Left ventricle myocardium inferior (tissue), 1 donor: ENCODE measurements at places on chromosomes 12 and 14.

- DNase-seq = no peak
Measured at GRCh38 chr12:44618946-44619345, 257.2 kb downstream of the NELL2 start.

- no peak for DNase-seq
Measured at GRCh38 chr14:105201156-105201924, 20.2 kb upstream of the NUDT14 start.

DNA sequence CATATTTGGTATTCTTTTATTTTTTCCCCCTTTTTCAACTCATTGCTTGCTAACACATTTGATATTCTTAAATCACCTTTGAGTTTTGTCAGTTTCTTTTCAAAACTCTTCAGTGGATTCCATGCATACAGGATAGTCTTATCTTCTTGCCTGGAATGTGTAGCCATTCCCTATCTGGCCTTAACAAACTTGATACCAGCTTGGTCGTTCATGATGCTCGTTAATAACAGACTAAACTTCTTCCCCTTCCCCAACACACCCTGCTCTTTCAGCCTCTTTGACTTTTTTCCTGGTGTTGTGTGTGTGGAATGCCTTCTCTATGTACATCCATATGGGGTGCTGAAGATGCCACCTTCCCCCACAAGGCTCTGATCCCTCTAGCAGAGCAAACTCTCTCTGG, 17.7 kb upstream of the CALM1 start:
- DNase-seq = no peak

- no peak for DNase-seq
Measured at GRCh38 chr12:9636851-9637206, 29.1 kb upstream of the KLRB1 start.

- no peak for DNase-seq
Measured at GRCh38 chr14:71358209-71358931, 451.1 kb downstream of the PCNX1 start.

DNA sequence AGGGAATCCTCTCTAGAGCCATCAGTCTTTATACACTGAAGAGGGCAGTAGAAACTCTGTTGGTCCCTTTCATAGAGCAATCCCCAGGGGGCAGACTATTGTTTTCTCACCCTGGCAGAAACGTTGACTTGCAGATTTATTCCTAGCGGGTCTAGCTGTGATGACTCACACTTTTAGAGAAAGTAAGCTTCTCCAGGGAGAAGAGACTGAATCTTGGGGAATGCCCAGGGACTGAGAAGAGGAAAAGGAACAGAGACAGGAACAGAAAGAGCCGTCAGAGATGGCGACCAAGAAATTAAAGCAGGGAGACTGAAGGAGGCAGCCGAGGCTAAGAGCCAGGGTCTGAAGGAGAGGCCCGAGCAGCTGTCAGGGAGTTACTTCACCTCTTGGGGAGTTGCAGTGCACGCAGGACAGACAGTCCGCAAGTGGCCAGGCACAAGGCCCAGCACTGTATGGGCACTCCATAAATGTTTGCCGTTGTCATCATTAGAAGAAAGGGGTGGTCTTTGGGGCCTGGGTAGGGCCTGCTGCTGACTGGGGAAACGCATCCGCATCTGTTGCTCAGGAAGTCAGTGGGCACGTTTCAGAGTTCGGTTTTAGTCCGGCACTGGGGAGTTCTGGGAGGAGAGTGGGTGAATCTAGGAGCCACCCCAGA, 13.0 kb downstream of the PLEKHG6 start:
- DNase-seq = no peak

GRCh38 chr14:91299121-91300115, 54.9 kb upstream of the GPR68 start:
- no peak for DNase-seq

GRCh38 chr12:91920276-91920675, 225.4 kb downstream of the BTG1 start:
- no peak for DNase-seq

DNA sequence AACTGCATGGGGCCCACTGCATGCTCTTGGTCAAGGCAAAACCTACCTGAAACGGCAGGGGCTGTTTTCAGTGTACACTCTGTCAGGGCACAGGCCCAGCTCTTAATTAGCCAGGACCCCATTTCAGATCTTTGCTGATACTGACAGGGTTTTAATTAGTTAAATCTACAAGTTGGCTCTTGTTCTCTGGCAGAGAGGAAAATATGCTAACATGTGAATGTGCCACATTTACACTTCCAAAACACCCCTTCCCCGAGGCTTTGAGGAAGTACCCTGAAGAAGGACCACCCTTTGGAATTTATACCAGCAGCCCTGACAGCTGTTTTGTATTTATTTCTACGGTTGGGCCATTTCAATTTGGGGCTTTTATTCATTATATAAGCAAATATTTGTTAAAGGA, 66.3 kb downstream of the OTX2 start:
- DNase-seq = no peak

DNA sequence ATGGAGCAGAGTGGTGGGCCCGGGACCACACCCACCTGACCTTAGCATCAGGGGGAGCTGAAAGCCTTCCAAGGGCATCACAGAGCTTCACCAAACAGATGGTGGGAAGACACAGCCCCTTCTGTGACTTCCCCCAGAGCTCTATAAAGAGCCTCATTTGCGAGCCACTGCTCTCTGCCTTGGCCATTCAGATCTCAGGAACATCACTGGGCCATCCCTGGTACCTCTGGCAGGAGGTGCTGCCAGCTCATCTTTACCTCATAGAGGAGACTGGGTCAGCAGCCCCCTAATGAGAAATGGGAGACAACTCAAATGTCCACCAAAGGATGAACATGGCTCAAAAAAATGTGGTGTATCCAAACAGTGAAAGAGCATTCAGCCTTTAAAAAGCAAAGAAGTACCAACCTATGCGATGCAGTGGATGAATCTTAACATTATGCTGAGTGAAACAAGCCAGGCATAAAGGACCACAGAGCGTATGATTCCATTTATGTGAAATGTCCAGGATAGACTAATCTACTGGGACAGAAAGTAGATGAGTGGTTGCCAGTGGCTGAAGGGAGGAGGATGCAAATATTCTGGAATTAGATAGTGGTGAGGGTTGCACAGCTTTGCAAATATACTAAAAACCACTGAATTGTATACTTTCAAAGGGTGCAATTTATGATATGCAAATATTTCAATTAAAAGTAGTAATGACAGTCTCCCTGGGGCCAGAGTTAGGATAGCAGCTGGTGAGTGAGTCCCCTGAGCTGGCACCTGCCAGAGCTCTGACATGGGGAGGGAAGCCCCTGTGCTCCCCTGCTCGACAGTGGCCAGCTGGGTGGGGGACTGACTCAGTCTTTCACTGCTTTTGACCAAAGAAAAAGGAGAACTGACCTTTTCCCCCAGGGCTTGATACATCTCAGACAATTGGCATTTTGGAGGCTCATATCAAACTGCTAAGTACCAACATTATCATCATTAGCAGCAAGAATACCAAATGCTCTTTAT, 116.6 kb downstream of the GCH1 start:
- no peak for DNase-seq

DNA sequence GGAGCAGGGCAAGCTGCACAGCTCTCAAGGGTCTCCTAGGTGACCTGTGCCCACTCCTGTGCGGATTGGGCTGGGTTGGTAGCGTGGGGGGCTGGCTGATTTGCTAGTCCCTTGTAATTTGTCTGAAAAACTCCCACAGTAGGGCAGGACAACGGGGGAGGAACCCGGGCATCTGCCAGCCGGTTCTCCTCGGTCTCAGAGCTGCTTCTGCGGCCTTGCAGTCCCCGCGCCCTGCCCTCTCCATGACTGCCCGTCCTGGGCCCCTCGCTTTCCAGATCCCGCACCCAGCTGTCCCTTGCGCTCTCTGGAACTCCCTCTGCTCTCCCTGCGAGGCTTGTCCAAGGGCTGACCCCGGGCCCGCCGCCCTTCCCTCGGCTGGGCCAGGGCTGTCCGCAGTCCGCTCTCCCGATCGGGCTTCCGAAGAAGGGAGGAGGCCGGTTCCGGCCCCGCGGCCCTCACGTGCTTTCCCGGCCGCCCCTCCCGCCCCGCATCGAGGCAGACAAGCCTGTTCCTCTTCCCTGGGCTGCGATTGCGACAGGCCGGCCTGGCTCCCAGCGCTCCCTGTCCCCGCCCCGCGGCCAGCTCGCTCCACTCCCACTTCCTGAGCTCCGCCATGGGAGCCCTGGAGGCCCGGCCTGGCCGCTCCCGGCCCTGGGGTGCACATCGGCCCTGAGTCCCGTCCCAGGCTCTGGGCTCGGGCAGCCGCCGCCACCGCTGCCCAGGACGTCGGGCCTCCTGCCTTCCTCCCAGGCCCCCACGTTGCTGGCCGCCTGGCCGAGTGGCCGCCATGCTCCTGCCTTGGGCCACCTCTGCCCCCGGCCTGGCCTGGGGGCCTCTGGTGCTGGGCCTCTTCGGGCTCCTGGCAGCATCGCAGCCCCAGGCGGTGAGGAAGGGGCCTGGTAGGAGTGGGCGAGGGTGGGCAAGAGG, at the start of gene LTBR:
TSS of gene LTBR (plus strand) at position 591 of the 927 bp plus-strand sequence. CDS start at position 788, 197 bp downstream.
- peak; percentile 98 for DNase-seq

DNA sequence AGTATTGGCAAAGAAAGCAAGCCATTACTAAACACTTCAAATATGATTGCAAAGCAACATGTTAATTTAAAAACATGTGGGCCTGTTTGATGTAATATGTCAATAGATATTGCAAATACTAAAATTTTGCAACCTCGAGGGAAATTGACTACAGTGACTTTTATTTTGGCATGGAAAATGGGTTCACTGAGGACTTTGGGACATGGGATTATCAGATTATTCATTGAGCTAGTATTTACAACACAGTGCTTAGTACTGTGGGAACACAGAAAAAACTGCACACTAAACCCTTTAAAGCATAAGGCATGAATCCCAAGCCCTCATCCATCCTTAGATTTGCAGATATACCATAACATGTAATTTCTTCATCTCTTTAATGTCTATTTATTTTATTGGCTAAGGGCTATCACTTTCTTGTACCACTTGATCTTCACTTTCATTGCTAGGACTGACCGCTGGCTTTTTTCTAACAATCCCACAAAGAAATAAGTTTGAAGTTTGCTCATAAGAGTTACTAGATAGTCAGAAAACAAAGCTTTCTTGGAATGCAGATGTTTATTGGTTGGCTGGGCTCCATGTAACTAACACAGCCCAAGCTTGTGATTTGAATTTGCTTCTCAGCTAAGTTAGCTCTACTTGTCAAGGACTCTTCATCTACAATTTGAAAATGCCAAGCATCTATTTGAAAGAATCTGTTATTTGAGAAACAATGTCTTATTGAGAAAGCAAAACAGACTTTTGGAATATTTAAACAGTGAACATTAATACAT, 48.7 kb downstream of the PPFIBP1 start:
- DNase-seq = no peak

DNA sequence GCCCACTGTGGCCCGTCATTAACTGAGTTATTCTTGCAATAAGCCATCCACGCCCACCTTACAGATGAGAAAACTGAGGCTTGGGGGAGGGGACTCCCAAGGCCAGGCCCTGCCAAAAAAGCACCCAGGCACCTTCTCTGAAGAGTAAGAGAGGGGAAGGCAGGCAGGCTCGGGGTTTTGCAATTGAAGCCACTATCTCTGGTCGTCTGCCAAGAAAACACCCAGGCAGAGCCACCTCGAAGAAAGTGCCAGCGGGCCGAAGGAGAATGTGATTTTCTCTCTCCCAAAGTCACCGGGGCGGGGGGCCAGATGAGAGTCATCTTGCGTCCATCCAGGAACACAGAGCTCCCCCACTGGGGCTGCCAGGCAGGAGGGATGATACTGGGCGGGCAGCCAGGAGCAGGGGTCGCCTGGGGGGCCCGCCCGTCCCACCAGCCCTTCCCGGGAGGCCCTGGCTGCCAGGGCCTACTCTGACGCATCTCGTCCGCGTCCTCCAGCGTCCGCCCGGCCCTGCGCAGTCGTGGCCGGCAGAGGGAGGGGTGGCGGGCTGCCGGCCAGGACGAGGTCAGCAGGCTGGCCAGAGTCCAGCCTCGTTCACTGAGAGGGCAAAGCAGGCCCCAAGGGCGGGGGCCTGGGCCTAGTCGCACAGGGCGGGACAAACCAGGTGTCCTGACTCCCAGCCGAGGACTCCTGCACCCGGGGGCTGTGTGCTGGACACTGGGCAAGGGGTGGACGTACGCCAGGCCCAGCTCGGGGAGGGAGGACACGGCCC, 74.3 kb downstream of the RFLNA start:
- peak; percentile 92 for DNase-seq

DNA sequence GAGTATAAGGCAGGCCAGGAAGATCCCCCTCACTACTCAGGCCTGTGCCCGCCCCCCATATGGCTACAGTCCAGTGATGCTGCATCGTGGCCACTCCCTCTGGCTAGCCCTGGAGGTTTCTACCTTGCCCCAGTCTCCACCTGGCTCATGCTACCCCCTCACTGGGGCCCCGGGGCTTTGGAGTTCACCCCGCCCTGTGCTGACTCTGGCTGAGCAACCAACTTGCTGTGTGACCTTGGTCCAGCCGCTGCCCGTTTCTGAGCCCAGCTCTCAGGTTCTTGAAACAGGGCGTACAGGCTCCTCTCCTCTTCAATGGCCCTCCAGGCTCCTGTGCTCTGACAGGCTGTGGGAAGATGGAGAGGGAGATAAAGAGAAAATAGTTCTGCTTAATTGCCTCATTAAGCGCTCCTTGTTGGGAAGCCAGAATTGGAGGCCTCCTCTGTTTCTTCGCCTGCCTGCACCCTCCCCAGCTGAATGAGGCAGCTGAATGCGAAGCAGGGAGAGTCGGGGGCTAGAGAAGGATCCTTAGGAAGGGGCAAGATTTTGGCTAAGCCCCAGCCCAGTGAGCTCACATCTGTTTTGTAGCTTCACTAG, 138.2 kb upstream of the NCOR2 start:
- DNase-seq = no peak

- DNase-seq = peak; percentile 68
Measured at GRCh38 chr12:21940549-21941505, at the start of gene ABCC9. ABCC9 (minus strand) TSS chr12:21941426; CDS start chr12:21936674, 4,752 bp downstream.

DNA sequence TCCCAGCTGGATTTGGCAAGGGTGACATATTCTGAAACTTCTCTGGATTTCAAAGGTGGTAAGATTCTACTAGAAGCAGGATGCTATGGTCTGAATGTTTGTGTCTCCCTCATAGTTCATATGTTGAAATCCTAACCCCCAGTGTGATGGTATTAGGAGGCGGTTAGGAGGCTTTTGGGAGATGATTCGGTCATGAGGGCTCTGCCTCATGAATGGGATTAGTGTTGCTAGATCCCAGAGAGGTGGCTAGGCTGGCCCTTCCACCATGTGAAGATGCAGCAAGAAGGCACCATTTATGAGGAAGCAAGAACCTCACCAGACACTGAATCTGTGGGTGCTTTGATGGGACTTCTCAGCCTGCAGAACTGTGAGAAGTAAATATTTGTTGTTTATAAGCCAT, 11.0 kb upstream of the PEX5 start:
- DNase-seq = no peak
